Fibroblast of pulmonary artery (primary cell): ENCODE measurements at places on chromosomes 6 and 20.

DNA sequence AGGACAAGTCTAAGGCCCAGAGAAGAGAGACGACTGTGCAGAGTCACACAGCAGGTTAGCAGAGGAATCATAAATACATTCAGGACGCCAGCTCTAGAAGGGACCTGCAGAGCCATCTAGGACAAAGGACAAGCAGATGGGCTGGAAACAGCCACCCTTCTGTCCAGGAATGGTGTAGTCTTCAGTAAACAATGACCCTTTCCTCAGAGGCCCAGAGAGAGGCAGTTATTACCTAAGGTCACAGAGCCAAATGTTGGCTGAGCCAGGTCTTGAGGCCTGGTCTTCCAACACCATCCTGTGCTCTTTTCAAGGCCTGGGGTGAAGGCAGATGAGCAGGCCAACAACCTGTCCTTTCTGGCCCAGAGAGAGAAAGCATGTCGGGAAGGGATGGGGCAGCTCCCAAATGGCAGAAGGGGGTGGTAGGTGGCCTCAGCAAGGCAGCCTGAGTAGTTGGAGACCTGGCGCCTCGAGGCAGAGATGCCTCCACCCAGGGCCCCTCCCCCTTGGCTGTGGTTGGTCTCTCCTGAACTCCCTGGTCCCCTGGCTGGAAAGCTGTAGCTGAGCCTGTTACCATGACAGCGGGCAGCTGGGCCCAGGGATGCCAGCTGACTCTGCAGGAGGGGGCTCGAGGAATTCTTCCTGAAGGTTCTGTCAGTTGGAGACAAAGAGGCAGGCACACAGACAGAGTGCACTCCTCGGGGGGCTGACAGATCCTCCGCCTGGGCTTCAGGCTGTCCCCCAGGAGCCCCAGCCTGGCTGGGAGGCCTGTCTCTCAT lies 24.8 kb downstream of the EPB41L1 start:
- no peak for DNase-seq

- no peak for DNase-seq
These were observed 527.4 kb downstream of the BMP2 start for GRCh38 chr20:7294816-7295360.

GRCh38 chr6:30855429-30856075 lies 28.8 kb upstream of the DDR1 start:
- no peak for DNase-seq

- no peak for DNase-seq
These were observed 26.9 kb upstream of the GOPC start for GRCh38 chr6:117629119-117629660.

- no peak for DNase-seq
These were observed 77.6 kb downstream of the TRERF1 start for GRCh38 chr6:42374018-42374669.

DNA sequence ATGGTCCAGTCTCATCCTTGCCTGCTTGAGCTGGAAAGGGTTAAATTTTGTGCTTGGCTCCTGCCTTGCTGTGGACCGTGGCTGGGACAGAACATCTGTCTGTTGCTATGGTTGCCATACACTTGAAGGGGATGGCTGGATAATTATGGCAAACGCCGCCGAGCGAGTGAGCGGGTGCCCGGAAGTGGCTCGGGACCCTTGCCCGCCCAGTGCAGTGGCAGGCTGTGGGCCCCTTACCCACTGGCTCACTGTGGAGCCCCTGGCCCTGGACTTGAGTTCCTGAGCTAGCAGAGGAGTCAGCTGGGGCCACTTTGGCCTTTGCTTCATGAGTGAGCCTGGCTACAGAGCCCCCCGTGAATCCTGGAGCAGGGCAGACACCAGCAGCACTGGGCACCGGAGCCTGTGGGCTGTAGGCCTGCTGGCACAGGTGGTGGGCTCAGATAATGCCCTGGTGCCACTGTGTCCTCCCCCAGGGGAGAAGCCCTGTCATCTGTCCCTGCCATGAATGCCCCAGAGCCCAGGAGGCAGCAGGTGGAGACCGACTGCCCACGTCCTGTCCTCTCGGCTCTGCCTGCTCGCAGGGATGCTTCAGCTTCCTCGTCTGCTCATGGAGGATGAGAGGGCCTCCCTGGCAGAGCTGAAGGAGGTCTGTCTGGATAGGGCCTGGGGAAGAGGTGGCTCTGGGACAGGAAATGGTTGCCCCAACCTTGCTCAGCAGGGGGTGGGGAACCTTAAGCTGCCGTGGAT lies 25.5 kb upstream of the NOL4L start:
- DNase-seq = no peak

DNA sequence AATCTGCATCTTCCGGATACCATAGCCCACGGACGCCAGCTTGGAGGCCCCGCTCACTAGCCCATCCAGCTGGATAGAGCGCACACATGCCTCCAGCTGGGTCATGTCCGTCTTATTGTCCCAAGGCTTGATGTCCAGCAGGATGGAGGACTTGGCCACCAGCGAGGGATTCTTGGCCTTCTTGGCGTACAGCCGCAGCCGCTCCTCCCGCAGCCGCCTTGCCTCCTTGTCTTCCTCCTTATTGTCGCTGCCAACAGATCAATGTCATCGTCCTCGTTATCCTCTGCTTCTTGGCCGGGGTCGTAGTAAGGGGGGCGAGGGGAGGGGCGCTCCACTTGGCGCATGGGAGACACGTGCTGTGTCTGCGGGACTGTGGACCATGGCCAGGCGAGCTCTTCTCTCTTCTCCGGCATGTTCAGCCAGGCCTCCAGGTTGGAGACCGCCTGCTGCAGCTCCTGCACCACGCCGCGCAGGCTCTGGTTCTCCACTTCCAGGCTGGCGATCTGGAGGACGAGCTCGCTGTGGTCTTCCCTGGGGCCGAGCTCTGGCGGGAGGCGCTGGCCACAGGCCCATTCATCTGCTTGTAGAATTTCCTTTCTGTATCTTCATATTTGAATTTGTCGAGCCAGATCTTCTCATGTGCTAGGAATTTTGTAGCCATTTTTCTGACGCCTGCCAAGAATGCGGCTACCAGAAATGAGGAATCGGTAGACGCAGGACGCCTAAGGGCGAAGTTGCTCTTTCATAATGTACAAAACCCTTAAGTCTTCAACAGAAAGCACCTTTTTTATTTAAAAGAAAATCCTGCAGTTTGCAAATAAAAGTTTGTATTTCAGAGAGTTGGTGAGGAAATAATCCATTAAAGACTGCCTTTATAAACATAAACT lies 60.1 kb upstream of the PTPRK start:
- peak; percentile 81 for DNase-seq
